ENCODE measurements at places on chromosomes 3 and 15. TPM values are rescaled to one million over a fixed set of nuclear protein-coding genes. Genes with fewer than 3 reads are reported as not detected.

DNA sequence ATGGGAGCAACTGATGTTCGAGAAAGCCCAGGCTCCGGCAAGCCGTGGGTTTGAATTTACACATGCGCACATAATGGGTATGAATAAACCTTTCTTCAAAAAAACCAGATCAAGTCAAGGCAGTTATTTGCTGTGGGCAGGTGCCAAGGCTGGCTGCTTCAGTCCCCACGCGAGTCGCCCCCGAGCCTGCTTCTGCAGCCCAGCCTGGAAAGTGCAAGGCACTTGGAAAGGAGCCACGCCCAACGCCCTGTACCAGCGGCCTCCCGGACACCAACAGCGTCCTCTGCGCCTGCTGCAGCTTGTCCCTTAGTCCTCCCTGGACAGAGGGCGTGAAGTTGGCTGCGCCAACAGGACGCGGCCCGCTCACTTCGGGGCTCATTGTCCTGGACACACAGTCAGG, 68.9 kb downstream of the KLF15 start:
- DNase-seq, result peak; percentile 83

DNA sequence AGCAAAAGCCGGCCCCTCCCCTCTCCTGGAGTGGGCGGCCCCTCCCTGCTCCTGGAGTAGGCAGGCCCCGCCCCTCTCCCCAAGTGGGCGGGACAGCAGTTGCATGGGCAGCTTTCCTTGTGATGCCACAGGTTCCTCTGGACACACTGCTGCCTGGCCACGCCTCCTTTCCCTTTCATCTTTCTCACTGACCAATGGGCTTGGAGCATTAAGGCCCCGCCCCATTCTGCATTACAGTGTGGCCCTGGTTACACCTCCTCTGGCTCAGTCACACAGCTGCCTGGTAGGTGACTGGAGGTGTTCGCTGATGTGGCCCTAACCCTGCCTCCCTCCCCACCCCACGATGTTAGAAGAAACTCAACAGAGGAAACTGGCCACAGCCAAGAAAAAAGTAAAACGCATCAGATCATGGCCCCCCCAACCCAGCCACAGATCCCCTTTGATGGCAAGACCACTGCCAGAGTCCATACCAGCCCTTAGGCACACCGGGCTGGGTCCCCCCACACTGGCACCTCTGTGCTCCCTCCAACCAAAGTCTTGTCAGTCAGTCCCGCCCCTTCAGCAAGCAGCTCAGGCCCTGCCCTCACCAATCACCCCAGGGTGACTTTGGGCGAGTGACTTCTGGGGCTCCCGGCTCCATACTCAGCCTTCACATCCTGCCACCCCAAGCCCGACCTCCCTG, 84.3 kb downstream of the ADAMTS7 start:
- DNase-seq, result no peak

GRCh38 chr15:27747997-27748396, 351.1 kb downstream of the OCA2 start:
- no peak for DNase-seq

- DNase-seq, result no peak
Observed at GRCh38 chr3:7793786-7794185, 707.8 kb upstream of the LMCD1 start.

Gene ISL2
- not detected for total RNA-seq

Gene EPHB3
- total RNA-seq, result 10.6 TPM

DNA sequence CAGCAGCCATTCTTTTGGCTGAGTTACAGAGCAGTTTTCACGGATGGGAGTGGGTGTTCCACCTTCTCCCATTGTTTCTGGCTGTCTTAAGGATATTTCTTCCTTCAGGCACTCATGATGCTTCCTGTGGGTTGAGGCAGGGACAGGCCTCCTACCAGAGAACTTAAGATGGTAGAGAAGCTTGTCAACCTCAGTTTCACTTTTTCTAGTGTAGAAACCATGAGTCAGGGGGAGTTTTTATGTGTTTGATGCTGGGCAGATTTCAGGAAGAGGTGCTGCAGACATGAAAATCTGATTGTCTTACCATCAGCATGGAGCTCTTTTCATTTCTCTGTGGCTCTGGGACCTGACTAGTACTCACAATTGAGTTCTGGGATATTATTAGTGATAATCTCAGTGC, 48.7 kb upstream of the VEPH1 start:
- no peak for DNase-seq

Gene GPR62
- not detected for total RNA-seq

DNA sequence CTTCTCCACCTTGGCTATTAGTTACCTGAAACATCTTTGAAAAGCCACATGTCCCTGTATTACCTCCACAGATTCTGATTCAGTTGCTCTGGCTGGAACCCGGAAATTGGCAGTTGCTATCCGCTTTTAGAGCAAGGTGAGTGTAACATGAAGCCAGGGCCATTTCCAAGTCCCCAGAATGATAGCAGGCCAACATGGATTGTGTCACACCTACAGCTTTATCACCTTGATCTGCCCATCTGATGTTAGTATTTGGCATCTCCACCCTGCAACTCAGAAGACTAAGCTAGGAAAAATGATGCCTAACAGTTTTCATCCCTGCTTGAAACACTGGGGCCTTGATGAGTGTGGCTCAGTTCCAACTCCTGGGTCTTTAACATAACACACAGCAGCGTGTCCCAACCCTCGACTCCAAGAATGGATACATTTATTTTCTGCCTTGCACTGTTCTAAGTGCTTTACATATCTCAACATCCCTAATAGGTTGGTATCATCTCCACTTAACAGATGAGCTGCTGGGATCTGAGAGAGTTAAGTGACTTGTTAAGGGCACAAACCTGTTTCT, 21.3 kb upstream of the NUDT16 start:
- no peak for DNase-seq

Gene BNC1
- total RNA-seq, result 3.2 TPM

GRCh38 chr3:40445880-40446279, 11.3 kb upstream of the RPL14 start:
- no peak for DNase-seq

Gene CCDC80
- 1,947 TPM for total RNA-seq

DNA sequence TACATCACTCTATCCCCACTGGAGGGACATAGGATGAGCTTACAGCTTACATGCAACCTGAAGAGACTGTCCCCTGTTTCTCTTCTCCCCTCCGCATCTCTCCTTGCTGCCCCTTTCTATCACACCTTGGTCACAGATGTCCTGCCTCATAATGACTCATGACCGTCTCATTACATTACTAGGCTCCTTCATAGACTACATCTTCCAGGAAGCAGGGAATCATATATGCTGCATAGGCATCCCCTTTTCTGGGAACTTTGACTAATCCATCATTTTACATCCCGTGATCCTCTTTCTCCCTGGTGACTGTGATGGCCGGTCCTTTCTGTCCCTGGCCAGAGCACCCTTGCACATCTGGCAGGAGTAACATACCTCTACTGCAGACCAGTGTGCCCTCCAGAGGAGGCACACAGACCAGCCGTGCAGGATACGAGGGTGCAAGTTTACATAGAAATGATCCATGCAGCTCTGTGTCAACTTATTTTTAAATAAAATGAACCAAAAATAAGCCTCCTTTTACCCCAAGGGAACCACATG, 188.9 kb downstream of the CACNA2D3 start:
- no peak for DNase-seq

GRCh38 chr3:53377794-53378193, 30.5 kb upstream of the DCP1A start:
- no peak for DNase-seq

DNA sequence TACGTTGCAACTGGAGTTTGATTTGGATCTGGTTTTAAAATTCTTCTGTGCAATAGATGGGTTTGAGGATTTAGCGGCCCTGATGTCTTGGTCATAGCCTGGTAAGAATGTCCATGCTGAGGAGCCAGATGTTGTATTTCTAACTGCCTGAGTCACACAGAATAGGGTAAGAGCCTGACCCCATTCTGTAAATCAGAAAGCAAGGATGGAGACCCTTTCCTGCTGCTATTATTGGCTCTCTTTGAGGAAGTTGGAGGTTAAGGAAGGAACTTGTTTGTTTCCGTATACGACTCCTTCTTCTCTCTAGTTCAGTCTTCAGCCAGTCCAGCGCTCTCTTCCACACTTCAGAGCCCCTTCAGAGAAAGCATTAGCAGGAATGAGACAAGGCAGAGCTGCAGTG, 65.1 kb downstream of the HCN4 start:
- no peak for DNase-seq

Gene C3orf33
- 3.9 TPM for total RNA-seq

Gene ST3GAL6
- total RNA-seq, result 4.4 TPM

DNA sequence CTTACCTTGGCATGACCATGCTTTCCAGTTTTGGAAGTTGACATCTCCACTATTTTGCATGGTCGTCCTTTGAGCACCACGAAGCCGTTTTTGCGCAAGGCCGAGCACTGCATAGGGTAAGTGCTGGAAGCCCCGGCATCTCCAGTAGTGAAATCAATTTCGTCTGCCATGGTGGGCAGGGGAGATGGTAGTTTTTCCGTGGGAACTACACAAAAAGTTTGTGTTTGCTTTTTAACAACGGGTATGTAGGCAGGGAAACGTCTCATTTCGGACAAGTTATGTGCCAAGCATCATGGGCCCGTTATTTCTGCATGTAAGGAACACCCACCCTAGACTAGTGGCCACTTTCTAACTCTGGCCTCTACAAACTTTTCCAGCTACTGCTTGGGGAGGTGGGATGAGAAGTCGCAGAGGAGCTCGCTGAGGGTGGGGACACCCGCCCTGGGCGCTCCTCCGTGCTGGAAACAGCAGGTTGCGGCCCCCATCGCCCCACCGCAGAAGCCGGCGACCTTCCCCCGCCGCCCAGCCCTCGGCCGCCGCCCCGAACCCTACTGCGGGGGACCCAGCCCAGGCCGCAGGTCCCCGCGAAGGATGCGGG, 701 bp downstream of the EIF5A2 start:
- no peak for DNase-seq

GRCh38 chr15:101807345-101807945, 4.1 kb downstream of the OR4F6 start:
- no peak for DNase-seq

Gene NTRK3
- total RNA-seq, result not detected

GRCh38 chr3:123759311-123759710, 124.8 kb downstream of the MYLK start:
- DNase-seq, result peak; percentile 38

DNA sequence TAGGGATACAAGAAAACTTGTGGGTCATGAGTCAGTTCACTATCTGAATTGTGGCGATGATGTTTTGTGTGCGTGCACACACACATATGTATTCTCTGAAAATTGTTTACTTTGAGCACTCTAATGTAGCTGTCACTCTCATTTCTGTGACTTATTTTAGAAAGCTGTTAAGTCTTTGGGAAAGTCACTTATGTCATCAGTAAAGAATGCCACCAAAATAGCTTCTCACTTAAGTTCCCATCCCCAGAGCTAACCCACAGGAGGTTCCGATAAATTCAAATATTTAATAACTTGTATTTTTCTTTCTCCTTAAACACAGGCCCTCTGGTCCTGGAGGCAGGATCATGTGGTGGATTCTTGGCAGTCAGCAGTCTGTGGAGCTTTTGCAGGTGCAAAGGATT, 138.3 kb downstream of the LRIG1 start:
- DNase-seq, result no peak

DNA sequence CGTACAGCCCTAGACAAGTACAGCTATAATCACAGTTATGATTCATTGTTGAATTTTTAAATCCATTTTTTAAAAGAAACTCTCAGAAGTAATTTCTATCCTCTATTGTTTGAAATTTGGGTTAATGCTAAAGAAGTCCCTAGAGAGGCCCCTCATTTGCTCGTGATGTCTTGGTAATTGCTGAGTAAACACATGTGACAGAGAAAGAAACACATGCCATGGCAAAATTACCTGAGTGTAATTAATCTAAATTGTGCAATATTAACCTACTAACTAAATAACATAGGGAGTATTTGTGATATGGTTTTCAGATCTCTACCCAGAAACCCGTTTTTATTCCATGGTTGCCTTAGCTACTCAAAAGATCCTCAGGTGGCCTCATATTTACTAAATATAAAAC, 10.8 kb downstream of the NEK10 start:
- DNase-seq, result no peak
